ENCODE measurements at places on chromosomes 1 and 21.

DNA sequence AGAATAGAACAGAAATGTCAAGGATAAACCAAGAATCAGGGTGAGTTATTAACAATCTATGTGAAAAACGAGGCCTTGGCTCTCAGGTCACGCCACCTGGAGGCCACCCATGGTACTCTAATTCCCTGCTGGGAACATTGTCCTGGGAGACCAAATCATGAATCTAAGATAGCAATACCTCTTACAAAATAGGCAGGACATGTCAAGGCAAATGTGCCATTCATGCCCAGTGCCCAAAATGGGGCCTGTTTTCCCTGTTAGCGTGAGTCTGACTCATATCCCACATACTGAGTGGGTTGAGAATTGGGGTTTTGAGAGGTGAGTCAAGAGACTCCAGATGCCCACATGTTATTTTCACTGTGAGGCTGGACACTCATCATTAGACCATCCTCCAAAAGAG lies 380.8 kb downstream of the HHIPL2 start:
- DNase-seq: no peak

DNA sequence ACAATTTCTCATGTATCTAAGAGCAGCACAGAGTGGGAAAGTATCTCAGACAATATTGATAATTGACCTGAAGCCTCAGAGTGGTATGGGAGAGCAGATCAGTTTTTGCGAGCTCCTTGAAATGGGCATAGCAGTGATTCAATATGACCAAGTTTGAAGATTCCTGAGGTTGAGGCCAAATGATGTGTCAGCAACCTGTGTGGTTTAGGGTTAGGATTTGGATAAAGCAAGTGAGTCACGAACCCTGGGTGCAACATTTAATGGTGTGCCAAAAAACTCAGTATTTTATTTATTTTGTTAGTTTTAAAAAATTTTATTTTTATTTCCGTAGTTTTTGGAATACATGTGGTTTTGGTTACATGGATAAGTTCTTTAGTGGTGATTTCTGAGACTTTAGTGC lies 92.5 kb upstream of the C21orf91 start:
- no peak for DNase-seq

GRCh38 chr1:208351838-208352237 lies 107.7 kb upstream of the PLXNA2 start:
- DNase-seq: no peak

- DNase-seq: no peak
Observed at GRCh38 chr1:66315671-66316070, 218.3 kb upstream of the SGIP1 start.

DNA sequence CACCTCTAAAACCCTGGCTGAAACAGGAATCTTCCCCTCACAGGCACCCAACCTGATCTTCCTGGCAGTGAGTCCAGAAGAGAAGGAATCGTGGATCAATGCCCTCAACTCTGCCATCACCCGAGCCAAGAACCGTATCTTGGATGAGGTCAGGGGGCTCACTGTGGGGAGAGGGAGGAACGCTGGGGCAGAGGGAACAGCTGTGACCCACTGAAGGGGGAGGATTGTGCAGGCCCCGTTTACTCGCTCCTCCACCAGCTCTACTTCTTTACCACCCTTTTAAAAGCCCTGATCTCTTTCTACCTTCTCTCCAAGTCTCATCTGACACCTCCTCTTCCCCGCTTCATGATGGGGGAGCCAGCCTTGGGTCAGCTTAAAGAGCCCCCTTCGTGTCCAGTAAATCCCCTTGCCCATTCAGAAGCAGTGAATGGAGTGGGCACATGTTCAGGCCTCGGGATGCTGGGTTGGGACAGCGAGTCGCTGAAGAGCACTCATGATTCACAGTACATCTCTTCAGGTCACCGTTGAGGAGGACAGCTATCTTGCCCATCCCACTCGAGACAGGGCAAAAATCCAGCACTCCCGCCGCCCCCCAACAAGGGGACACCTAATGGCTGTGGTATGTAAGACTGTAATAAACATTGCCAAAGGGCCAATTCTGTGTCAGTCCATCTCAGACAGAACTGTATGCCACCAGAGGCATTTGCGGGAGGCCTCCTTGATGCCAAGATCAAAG lies 7.3 kb downstream of the PLEKHO1 start:
- DNase-seq: no peak

DNA sequence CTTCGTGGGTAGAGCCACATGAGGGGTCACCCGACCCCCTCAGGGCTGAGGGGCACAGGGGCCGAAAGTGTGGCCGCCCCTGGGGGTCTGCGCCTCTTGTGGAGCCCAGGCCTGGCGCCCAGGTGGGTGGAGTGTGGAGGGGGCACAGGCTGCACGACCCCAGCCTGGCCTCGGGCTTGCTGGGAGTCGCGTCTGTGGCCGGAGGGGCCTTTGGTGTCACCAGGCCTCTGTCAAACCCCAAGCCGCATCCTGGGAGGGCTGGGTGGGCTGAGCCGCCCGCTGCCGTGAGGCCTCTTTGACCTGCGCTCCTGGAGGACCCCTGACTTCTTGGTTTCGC lies 60.7 kb downstream of the FAAP20 start:
- DNase-seq: no peak

DNA sequence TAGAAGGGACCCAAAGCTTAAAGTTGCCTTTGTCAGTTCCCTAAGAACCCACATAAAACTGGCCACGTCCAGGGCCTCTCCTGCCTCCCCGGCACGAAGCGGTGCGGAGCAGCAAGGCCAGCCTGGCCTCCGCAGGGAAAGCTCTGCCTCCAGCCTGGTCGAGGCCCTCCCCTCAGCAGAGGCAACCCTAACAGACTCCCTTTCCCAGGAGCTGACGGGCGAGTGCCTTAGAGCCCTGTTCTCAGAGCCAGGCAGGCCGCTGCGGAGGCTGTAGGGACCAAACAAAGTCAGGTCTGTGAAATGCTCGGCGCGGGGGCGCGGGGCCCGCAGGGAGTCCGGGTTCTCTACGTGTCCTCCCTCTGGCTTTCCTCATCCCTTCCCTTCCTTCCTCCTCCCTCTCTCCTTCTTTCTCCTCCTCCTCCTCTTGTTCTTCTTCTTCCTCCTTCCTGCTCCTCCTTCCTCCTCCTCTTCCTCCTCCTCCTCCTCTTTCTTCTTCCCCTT lies 40.7 kb downstream of the RIPK4 start:
- no peak for DNase-seq

GRCh38 chr1:62420214-62420613 lies 16.6 kb upstream of the USP1 start:
- no peak for DNase-seq

GRCh38 chr1:246497331-246497915 lies 9.7 kb downstream of the SMYD3 start:
- DNase-seq: peak; percentile 72

GRCh38 chr1:180632326-180633056 lies 669 bp downstream of the XPR1 start:
- DNase-seq: peak; percentile 63

DNA sequence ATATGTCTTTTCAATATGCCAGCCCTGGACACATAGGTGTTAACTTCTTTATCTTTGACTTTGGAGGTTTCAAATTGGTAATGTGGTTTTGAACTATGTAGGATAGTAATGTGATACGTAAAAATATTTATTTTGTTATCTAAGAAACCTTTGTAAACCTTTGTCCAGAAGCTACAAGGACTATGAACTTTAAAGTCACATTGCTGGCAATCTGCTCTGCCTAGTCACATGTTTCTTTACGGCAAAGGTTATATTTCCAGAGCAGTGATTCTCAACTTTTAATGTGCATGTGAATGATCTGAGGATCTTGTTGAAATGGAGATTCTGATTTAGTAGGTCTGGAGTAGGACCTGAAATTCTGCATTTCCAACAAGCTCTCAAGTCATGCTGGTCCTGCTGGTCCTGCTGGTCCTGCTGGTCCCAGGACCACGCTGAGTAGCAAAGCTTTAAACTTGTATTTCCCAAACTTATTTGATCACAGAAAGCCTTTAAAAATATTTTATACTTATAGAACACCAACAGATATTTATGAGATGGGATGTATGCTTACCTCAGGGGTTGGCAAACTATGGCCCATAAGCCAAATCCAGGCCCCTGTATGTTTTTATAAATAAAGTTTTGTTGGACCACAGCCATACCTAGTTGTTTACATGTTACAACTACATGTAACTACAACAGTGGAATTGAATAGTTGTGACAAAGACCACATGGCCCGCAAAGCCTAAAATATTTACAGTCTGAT lies 57.9 kb upstream of the QSOX1 start:
- DNase-seq: no peak

GRCh38 chr1:207883660-207884250 lies 27.2 kb downstream of the CD34 start:
- DNase-seq: peak; percentile 45

- no peak for DNase-seq
Observed at GRCh38 chr1:36108314-36108713, 16.7 kb downstream of the COL8A2 start.

DNA sequence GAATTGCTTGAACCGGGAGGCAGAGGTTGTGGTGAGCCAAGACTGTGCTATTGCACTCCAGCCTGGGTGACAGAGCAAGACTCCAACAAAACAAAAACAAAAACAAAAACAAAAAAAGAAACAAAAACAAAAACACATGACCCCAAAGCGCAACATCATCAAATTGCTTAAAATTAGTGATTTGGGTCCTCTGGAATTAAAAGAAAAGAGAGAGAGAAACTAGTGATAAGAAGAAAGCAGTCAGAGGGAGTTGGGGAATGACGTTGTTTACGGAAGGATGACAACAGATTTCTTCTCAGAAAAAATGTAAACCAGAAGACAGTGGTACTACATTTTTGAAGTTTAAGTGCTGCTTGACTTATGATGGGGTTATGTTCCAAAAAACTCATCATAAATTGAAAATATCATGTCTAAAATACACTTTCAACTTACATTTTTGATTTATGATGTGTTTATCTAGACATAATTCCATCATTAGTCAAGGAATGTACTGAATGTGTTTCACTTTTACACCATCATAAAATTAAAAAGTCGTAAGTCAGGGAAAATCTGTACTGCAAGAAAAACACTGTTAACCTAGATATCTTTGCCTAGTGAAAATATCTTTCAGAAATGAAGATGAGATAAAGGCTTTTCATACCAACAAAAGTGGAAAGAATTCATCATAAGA lies 88.0 kb downstream of the MT1HL1 start:
- no peak for DNase-seq

DNA sequence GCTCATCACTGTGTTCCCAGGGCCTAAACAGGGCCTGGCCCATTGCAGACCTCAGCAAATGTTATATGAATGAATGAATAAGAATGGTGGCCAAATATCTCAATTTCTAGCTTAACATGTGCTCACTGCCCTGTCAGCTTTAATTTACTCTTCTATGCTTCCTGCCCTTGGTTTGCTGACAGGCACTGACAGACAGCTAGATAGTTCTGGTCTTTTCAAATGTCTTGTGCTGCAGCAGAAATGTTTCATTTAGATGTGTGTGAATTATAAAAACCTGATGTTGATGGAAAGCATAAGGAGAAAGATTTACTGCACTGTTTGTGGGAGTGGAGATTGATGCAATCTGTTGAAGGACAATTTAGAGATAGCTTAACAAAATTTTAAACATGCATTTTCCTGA lies 48.9 kb downstream of the LPAR3 start:
- no peak for DNase-seq

GRCh38 chr1:15153842-15154479 lies 414 bp downstream of the TMEM51 start:
- no peak for DNase-seq

GRCh38 chr1:24912376-24913273 lies 17.5 kb downstream of the RUNX3 start:
- DNase-seq: no peak

- peak; percentile 76 for DNase-seq
Observed at GRCh38 chr1:154463512-154463990, 38.5 kb upstream of the TDRD10 start.

- DNase-seq: no peak
Observed at GRCh38 chr1:109791495-109792043, 27.8 kb upstream of the EPS8L3 start.

GRCh38 chr1:221040691-221041285 lies 161.5 kb downstream of the HLX start:
- DNase-seq: no peak

DNA sequence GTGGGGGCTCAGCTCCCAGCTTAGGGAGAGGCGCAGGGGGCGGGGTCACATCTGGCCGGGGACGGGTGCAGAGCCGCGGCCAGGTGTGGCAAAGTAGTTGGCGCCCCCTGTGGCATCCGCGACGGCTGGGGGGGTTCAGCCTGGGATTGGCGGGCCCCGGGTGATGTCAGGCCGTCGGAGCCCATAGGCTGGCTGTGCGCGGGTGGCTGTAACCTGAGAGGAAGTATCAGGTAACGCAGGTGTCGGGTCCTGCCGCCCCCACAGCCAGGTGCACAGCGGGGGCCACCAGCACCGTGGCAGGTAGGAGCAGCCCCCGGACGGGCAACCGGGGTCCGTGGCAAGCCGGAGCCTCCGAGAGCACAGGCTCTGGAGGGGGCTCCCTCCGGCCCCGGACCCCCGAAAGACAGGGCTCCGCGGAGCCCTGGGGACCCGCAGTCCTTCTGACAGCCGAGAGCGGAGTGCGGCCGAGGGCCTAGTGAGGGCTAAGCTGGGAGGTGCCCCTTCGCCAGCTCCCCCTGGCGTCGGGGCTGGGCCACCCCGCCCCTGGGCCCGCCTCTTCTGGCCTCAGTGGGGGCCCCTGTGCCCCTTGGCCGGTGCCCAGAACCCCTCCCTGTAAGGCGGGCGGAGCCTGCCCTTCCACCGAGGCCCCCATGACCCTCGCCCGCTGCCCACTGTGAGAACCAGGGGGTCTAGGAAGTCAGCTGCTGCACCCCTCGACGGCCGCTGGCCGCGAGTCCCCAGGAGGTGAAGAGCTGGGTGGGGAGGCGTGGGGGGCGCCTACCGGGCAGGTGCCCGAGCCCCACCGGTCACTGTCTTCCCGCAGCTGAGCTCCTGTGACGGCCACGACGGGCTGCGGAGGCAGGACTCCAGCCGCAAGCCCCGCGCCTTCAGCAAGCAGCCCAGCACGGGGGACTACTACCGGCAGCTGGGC lies 17.9 kb downstream of the TNFRSF25 start:
- DNase-seq: peak; percentile 43

- DNase-seq: no peak
Observed at GRCh38 chr1:197422993-197423392, 154.9 kb downstream of the CRB1 start.

- no peak for DNase-seq
Observed at GRCh38 chr1:232868793-232869491, 63.7 kb downstream of the MAP10 start.

Data from stimulated activated naive CD4-positive, alpha-beta T cell (primary cell).